ENCODE measurements at places on chromosomes 12 and 14. TPM values are rescaled to one million over a fixed set of nuclear protein-coding genes. Genes with fewer than 3 reads are reported as not detected.

The SMCO2 gene
- total RNA-seq: 0.88 TPM

The MYF5 gene
- not detected for total RNA-seq

The LPAR5 gene
- under 0.01 TPM for total RNA-seq

The SLC6A12 gene
- not detected for total RNA-seq

The HSPB8 gene
- total RNA-seq: 2.9 TPM

DNA sequence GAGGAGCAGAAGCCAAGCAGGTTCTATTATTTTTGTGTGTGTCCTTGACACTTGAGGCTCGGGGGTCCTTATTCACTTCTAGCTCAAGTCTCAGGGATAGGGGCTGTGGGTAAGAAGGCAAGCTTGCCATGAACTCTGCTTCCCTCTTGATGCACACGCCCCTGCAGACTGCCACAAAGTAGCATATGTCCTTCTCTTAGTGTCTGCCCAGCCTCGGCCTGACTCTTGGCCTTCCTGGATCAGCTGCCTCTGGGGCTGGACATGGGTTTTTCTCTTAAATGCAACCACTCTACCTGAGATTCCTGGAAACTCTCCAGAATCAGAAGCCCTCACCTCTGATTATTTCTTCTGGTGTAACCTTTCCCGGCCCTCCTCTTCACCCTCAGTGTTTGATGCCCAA, 28.2 kb upstream of the PEX5 start:
- H3K4me1 ChIP-seq: no peaks in the 10 kb centered on the region
- no peaks in the 10 kb centered on the region for H3K36me3 ChIP-seq
- DNase-seq: peak; percentile 60
- H3K27me3 ChIP-seq: peaks cover 11% of the 10 kb centered on the region

DNA sequence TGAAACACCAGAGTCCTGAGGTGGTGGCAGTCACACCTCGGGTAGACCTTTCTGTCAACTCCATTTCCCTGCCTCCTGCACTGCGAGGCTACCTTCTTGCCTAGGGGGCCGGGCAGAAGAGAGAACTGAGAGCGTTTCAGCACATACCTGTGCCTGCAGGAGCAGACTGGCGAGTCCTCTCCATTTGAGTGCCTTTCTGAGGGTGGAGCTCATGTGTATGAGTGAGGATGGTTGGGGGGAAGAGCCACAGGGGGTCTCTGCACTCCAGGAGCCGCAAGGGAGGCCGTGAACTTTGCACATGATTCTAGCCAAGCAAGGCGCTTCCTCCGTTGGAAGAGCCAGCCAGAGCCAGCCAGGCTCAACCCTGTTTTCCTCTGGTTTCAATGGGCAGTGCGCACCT, 31.0 kb upstream of the CCND2 start:
- no peaks in the 10 kb centered on the region for H3K4me1 ChIP-seq
- no peaks in the 10 kb centered on the region for H3K36me3 ChIP-seq

DNA sequence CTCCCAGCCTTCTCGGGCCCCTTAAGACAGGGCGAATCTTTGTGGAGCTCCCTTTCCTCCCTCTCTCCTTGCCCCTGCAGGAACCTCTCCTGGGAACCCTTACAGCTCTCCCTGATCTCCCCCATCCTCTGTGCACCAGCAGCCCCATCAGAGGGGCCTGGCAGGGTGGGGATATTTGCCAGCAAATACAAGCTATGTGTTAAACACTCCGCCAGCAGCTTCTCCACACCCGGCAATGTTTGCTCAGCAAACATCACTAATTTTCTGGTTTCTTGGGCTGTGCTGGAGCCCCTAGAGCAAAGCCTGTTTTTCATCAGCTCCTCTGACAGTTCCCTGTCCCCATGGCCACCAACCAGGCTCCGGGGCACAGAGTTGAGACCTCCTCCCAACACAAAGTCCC, 147.5 kb upstream of the LHX5 start:
- no peak for DNase-seq
- no peaks in the 10 kb centered on the region for H3K36me3 ChIP-seq
- no peak overlapping the region for H3K4me3 ChIP-seq
- no peaks in the 10 kb centered on the region for H3K27me3 ChIP-seq

- H3K36me3 ChIP-seq: peaks cover 38% of the 10 kb centered on the region
- peaks cover 21% of the 10 kb centered on the region for H3K4me1 ChIP-seq
- no peak overlapping the region for H3K27ac ChIP-seq
- no peaks in the 10 kb centered on the region for H3K27me3 ChIP-seq
- peak; percentile 78 for DNase-seq
- no peak overlapping the region for H3K4me3 ChIP-seq
Observed at GRCh38 chr12:119669744-119670472, 2.0 kb downstream of the PRKAB1 start.

All from osteoblast (primary cell).